KBM-7 (cell line): ENCODE measurements at places on chromosomes 16 and 17.

DNA sequence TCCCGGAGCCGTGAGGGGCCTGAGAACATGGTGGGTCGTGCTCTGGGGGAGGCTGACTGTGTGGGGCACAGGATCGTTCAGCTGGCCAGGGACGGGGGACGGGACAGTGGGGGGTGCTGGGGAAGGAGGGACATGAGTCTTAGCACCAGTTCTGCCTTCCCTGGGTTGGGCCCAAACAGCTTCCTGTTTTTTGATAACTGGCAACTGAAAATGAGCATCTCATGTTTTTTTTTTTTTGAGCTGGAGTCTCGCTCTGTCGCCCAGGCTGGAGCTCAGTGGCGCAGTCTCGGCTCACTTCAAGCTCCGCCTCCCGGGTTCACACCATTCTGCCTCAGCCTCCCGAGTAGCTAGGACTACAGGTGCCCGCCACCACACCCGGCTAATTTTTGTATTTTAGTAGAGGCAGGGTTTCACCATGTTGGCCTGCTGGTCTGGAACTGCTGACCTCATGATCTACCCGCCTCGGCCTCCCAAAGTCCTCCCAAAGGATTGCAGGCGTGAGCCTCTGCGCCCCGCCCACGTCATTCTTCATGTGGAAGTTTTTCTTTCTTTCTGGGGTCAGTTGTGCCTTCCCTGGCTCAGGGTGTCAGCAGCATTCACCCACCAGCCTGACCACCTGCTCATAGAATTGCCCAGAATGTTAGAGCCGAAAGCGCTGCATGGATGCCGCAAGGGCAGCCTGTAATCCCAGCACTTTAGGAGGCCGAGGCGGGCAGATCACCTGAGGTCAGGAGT, 6.4 kb downstream of the ASPSCR1 start:
- DNase-seq: peak; percentile 38

- DNase-seq: no peak
Observed at GRCh38 chr17:16189791-16190348, 25.5 kb downstream of the NCOR1 start.

GRCh38 chr17:58324409-58325288, 3.9 kb downstream of the TSPOAP1 start:
- DNase-seq: no peak

DNA sequence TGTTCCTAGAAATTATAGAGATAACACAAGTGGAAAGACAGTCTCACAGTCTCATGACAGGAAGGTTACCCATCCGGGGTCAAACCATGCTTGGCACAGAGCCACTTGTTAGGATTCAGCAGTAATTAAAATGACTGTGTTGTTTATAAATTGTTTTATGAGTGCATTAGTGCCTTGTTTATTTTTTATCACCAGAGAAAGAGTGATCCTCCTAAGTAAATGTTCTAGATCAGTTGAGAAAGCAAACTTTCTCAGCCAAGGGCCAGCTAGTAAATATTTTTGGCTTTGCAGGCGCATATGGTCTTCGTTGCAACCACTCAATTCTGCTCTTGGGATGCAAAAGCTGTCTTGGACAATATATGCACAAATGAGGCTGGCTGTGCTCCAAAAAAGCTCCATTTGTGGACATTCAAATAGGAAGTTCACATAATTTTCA, 253.9 kb upstream of the CACNG5 start:
- DNase-seq: no peak

GRCh38 chr17:80892900-80893603, 98.6 kb upstream of the CHMP6 start:
- DNase-seq: no peak

- no peak for DNase-seq
Observed at GRCh38 chr17:1146561-1147265, 33.1 kb downstream of the ABR start.

DNA sequence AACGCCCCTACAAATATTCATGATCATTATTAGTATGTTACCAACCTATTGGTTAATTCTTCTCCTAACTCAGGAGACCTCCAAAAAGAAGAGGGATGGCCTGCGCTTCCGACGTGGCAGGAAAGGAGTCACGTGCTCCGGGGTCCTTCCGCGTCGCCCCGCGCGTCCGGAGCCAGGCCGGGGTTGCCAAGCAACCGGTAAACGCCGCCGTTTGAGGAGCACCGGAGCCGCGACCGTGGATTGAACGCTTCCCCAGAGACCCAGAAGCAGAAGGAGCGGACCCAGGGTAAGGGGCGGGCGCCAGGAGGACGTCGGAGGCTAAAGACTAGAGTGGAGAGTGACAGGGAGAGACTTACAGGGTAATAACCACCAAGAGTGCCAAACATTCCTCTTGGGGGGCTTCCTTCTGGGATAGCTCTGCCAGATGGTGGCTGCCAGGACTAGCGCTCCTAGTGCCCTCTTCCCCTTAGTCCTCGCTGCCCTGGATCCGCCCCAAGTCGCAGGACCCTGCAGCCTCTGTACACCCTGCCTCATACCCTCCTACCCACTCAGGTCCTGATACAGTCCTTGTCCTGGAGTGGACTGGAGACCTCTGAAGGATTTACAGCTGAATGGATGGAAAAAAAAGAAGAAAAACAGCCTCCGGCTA, at the start of gene DNAI2:
Gene DNAI2, plus strand, starts transcription at position 175 of the 649 bp plus-strand sequence. CDS start 7,584 bp downstream, outside the sequence.
- no peak for DNase-seq
